ENCODE measurements at places on chromosomes 6 and 20.

- no peak for DNase-seq
Observed at GRCh38 chr20:43936805-43937204, 22.2 kb downstream of the TOX2 start.

DNA sequence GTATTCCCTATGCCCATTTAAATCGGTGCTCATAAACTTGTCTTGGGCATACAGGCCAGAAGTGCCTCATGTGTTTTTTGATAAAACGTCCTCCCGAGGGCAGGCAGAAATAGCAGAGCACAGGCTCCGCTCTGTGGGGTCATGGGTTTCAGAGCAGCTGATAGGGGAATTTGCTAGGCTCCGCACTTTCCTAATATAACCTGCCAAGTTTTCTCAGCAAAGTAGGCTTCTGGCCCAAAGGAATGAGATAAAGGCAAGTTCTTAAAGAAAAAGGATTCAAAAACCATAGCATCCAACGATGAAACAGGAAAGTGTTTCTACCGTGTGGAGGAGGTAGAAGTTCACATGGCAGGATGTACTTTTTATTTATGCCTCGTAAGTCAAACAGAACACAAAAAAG, 69.8 kb upstream of the RALGAPA2 start:
- DNase-seq: no peak

DNA sequence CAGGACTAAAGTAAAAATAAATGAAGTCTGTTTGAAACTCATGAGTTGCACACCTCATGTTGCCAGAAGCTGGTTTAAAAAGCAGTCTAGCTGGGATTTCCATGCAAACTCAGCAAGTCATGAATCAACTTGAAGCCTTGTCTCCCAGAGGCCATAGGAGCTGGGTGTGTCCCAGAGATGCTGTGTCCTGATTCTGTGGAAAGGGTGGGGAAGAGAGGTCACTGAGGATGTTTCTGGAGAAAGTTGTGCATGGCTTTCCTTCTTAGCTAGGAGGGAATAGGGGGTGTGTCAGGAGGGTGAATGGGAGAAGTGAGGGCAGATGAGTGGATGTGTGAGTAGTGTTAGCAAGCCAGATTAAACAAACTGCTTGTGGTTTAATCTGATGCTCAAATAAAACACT, 111.3 kb downstream of the ADAT2 start:
- DNase-seq: no peak

- no peak for DNase-seq
Observed at GRCh38 chr6:107083047-107083768, 32.1 kb downstream of the BEND3 start.

- DNase-seq: no peak
Observed at GRCh38 chr6:22980446-22980845, 411.1 kb downstream of the HDGFL1 start.

DNA sequence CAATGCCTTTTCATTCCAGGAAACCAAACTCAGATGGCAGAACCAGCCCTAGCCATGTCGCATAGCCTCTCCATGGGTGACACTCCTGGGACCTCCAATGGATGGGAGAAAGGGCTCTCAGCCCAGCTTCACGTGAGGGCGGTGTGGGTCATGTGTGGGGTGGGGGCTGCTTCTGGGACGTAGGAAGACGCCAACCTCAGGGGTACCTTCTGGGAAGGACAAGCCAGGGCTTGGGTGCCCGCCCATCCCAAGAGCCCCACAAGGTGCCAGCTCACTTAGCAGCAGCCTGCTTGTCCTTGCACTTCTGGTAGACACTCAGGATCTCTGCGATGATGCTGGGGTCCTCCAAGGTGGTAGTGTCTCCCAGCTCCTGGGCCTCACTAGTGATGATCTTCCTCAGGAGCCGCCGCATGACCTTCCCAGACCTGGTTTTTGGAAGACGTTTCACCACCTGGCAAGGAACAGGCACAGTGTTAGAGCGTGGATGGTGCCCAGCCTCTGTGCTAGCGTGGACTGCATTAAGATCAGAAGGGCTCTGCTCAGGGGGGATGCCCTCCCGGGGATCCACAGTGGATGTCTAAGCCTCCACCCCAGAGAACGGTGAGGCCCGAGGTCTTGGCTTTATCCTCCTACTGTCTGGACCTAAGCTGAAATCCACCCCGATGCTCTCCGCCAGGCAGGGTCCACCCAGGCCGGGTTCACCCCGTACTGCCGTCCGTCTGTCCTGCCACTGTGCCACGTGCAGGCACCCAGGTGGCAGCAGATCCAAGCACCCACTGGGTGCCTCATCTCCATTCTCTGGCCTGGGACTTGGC, 15.1 kb upstream of the APMAP start:
- DNase-seq: no peak

- DNase-seq: no peak
Observed at GRCh38 chr6:119736296-119737021, 386.9 kb upstream of the MAN1A1 start.

DNA sequence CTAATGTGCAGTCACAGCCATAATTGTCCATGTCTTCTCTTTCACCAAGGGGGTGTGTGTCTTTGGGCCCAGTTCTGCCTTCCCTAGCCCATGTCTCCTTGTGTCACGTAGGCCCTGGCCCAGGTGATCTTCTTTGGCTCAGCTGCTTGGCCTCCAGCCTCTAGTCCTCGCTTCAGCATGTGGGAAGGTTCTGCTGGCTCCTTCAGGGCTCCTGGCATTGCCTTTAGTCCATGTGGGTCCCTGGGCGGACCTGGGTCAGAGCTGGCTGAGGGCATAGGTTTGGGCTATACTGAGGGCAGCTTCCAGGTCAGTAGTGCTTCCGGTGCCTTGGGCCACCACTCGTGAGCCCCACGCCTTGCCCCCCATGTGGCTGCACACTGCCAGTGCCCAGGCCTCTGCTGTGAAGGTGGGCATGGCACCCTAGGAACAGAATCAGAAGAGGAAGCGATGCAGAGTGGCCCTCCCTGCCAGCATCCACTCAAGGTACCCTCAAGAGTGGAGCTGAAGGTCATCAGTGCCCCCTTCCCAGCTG, 12.8 kb downstream of the AARS2 start:
- DNase-seq: no peak

DNA sequence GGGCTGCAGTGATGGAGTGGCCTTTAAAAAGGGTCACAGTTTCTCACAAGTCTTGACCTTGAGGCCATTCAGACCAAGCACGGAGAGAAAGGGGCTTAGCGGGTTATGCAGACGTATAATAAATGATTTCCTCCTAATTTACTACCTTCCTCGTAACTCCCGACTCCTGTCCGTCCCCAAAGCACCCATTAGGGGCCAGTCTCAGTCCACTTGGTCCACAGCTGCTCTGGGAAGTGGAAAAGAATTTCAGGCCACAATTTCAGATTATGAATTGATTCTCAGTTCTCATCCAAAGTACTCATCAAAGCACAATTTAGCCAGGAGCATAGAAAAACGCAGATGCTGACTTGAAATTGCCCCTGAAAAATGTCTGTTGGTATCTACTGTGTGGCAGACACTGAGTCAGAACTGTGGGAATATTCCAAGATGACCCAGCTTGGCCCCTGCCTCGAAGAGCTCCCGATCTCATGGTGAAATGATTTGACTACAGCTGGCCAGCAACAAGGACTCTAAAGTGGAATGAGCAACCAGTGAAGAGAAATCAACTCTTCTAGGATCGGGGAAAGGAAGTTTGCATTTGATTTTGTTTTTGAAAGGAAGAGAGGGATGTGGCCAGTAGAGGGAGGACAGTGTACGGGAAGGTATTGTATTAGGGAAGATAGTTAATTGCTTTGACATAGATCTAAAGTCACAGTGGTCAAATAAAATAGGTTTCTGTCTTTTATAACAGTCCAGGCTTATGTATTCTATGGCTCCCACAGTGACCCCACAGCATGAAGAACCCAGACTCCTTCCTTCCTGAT, 15.2 kb upstream of the STK35 start:
- no peak for DNase-seq

- DNase-seq: no peak
Observed at GRCh38 chr20:33372993-33373441, 28.3 kb downstream of the CDK5RAP1 start.

GRCh38 chr6:80988286-80988685, 764.2 kb downstream of the TENT5A start:
- no peak for DNase-seq

DNA sequence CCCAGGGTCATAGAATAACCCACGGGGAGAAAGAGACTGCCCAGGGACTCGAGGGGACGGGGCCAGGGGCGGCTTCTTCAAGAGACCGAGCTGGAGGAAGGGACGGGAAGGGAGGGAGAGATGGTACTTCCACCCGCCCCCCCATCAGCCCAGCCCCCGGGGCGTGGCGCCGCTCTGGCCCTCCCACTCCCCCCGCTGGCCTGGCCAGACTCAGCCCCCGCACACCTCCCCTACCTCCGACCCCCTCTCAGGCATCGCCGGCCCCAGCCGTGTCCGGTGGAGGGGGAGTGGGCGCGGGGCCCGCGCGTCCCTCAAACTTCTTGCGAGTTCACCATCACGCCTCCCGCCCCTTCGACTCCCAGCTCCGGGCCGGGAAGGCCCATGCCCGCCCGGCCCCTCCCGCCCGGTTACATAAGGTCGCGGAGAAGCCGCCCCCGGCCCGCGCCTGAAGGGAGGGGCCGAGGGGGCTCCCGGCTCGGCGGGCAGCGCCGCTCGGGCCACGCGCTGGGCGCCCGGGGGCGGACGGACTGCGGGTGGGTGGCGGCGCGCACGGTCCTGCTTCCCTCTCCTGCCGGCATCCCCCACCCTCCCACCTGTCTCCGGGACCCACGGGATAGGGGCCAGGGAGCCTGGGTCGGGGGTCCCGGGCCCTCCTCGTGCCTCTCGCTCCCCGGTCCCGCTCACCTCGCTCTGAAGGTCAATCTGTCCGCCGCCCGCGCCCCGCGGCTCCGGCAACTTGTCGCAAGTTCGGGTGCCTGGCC, 562 bp downstream of the TFEB start:
- DNase-seq: no peak

- no peak for DNase-seq
Observed at GRCh38 chr20:1177680-1178079, 7.1 kb downstream of the TMEM74B start.

DNA sequence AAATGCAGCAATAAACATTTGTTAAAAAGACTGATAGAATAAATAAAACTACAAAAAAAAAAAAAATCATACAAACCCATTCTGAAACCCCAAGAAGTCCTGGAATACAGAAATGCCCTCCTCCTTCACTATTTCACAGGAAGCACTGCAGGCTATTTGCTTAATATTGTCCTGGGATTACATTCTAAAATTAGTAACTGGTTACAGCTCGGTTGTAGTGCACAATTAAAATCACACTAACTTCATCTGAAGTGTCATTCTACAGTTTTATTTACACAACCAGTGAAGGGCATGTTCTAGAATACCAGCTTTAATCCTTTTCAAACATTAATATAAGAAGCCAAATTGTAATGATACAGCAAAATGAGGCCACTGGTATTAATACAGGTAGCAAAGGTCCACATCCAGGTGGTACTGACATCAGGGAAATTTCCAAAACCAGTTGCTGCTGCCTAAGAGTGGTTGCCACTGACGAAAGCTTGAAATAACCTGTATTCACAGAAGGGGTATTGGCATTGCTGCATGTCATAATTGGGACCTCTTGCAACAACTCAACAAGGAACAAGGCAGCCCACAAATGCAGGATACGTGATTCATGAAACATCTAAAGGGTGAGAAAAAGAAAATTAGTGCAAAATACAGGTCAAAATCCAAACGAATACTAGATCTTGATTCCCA, 26.9 kb downstream of the AKIRIN2 start:
- no peak for DNase-seq

GRCh38 chr20:38143646-38144554, 21.2 kb downstream of the TGM2 start:
- DNase-seq: no peak

DNA sequence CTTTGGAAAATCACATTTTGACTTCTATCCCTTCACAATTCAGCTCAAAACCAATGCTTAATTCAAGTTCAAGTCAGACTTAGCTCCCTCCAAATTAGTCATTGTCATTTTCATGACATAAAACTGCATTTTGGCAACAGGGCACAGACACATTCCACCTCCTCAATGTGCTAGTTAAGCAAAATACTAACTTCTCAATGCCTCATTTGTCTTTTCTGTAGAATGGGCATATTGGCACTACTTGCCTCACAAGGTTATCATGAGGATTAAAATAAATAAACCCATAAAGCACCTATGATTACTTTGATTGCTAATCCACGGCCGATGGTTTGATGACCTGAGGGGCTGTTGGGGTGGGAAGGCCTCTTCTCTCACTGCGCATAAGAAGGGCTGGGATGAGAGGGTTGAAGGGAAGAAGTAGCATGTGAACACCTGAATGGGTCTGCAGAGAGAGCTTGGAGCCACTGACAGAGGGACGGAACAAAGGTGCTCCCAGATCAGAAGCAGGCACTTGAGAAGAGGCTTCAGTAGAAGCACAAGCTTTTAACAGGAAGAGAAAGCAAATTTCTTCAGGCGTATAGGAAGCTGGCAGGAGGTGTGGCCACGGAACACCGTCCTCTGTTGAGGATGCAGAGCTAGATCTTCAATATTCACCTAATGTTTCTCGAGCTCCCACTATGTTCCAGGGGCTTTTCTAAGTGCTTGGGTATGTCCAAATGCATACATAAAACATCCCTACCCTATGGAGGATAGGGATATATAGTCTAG, 11.7 kb upstream of the TBC1D7 start:
- DNase-seq: no peak

DNA sequence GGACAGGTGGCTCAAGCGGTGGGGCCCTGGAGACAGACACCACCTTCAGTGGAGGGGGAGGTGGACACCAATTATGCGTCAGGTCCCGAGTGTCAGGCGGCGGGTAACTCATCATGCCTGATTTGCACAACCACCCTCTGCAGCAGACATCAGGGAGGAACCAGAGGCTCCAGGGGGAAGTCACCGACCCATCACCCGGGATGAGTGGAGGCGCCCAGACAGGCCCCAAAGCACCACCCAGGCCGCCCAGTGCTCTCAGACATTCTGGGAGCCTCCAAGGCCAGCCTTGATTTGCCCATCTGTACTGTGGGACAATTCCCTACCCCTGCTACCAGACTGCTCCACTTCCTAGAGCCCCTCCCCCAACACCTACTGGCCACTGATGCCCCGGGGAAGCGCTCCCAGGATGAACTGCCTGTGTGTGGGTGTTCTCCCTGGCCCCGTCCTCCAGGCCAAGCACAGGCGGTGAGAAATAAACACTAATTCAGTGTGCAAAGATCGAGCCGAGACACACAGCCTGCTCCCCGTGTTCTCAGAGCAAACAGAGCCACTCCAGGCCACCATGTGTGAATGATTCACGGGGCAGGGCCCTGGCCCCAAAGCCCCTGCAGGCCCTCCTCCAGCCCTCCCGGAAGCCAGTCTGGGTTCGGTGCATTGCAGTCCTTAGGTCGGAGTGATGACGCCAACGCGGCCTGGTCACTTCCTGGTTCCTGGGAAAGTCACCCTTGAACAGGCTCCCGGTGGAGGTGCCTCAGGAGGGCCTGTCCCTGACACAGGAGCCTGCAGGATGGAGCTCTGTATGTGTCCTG, 107.2 kb downstream of the ASXL1 start:
- no peak for DNase-seq

- no peak for DNase-seq
Observed at GRCh38 chr20:50338479-50339391, 148.1 kb downstream of the CEBPB start.

- DNase-seq: no peak
Observed at GRCh38 chr6:104608101-104608500, 251.6 kb downstream of the HACE1 start.

GRCh38 chr6:126300735-126301134, 39.2 kb upstream of the CENPW start:
- DNase-seq: no peak

Measured in NCI-H187 treated with DMSO at 0.1 percent for 48 hours (cell line).